ENCODE measurements at places on chromosomes 1 and 21.

DNA sequence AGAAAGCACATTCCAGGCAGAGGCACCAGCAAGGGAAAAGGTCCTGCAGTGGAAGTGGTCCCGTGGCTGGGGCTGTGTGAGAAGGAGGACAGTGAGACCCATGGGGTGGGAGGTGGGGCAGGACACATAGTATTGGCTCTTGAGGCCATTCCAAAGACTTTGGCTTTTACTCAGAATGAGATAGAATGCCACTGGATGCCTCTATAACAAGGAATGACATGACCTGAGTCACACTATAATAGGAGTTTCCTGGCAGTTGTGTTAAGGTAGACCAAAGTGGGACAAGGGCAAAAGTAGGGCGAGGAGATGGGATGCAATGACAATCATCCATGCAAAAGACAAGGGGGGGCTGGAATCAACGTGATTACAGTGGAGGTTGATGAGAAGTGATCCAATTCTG, 24.7 kb upstream of the LAMC2 start:
- no peak for DNase-seq

- peak; percentile 81 for DNase-seq
These were observed 211.6 kb downstream of the LMX1A start for GRCh38 chr1:165144757-165145397.

DNA sequence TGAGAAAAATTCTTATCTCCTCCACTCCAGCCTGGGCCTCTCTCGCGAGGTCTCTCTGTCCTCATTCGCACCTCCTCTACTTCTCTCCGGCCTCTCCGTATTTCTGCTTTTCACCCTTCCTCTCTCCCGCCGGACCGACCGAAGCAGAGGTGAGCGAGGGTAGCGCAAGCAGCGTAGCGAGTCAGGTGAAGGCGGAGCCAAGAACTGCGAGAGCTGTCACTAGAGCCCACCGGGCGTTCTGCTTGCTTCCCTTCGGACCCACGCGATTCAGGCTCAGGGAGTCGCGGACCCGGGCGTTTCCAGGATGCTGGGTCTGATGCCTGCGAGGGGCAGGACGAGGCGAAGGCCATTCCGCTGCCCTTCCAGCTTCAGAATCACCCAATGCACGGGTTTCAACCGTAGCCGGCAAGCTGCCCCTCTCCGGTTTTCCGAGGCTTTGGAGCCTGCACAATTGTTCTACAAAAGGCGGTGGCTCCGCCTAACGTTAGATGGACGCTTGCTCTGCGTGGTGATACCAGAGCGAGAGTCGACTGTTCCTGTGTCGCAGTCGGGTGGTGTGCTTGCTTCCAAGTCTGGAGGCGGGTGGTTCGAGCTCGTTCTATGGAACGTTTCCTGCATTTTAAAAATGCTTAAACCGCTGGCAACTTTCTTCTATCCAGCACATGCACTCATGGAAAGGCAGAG, 310.2 kb downstream of the FAM72C start:
- no peak for DNase-seq

GRCh38 chr1:150065184-150065871, 2.2 kb upstream of the VPS45 start:
- no peak for DNase-seq

DNA sequence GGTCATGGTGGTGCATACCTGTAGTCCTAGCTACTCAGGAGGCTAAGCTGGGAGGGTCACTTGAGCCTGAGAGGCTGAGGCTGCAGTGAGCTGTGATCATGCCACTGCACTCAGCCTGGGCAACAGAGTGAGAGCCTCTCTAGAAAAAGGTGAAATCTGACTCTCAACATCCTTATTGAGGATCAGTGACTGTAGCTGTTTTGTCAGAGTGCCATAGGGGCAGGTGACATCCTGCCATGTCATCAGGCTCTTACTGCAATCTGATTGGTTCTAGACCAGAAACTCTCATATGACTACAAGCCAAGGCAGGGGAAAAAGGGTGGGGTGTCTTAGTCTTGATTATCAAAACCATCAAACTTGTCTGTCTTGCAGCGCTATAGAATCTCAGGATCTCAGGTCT, 62.8 kb upstream of the NGF start:
- no peak for DNase-seq

DNA sequence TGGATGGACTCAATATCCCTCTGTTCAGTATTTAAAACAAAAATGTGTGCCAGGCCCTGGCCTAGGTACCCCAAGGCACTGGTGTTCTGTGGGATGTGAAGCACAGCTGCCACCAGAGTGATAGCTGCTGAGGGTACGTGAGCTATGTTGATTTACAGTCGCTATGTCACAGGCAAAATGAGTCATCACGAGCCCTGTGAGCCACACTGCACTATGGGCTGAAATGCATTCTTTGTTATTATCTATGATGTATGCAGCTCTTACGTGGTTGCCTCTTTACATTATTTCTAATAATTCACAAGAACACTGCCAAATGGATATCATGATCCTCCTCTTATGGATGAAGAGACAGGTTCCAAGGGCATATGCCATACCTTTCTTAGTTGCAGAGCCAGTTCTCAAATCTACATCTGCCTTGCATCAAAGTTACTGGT, 2.1 kb downstream of the TEX38 start:
- no peak for DNase-seq

GRCh38 chr21:33993286-33994231, 78.0 kb upstream of the ATP5PO start:
- no peak for DNase-seq

DNA sequence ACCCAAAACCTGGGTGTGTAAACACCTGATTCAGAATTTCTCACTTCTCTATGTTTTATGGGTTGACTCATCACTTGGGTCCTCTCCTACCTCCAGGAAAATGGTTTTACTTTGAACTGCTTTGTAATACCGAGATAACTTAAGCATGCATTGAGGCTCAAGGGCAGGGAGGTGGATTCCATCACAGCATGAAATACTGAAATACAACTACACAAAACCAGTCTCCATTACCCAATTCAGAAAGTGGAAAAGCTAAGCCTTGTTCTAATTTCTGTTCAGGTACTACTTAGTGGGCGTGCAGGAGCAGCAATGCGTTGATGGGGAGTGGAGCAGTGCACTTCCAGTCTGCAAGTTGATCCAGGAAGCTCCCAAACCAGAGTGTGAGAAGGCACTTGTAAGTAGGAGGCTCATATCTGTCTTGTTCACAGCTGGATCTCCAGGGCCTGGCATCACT, 6.1 kb upstream of the C4BPA start:
- no peak for DNase-seq
